IMR-90 (cell line): ENCODE measurements at places on chromosomes 6 and 20. TPM values are rescaled to one million over a fixed set of nuclear protein-coding genes. Genes with fewer than 3 reads are reported as not detected.

- DNase-seq = no peak
Observed at GRCh38 chr6:38739532-38739931, 24.4 kb downstream of the DNAH8 start.

DNA sequence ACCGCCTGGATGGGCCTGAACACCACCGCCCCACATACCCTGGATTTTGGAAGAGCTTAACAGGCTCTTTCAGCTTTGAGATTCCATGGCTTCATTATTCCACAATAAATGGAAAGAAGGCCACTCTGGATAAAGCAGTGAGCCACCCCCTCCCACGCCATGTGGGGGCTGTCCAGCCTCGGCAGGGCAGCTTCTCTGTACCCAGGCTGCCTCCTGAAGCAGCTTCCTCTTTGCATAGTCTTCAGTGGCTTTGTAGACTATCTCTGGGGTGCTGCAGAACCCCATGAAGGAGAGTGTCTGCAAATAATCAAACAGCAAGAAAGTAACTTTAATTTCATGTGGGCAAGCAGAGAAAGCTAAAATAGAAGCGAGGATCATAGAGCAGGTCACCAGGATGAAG lies 96.6 kb upstream of the NXT1 start:
- DNase-seq = no peak

DNA sequence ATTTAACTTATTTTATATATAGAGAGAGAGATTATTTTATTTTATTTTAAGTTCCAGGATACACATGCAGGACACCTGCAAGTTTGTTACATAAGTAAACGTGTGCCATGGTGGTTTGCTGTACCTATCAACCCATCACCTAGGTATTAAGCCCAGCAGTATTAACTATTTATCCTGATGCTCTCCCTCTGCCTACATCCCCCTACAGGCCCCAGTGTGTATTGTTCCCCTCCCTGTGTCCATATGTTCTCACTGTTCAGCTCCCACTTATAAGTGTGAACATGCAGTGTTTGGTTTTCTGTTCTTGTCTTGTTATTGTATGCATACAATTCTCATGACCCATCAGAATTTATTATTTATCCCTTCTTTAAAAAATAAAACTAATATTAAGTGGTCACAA lies 34.6 kb downstream of the FKBP1C start:
- DNase-seq = no peak

Gene GSTA2
- not detected in 2 replicates for total RNA-seq
